ENCODE measurements at places on chromosomes 7 and 10.

GRCh38 chr10:3995302-3996210 is 210.5 kb upstream of the KLF6 start:
- no peak for DNase-seq

DNA sequence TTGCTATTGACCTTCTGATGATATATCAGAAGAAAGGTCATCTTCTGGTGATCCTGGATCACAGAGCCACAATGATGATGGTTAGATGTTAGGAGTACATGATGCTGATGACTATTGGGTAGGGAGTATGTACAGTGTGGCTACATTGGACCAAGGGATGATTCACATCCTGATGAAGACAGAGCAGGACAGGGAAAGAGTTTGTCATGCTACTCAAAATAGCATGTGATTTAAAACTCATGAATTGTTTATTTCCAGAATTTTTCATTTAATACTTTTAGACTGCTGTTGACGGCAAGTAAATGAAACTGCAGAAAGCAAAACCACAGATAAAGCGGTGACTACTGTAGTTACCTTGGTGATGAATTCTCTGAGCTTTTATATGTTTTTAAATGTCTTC is 397.3 kb downstream of the PPP1R3A start:
- no peak for DNase-seq

DNA sequence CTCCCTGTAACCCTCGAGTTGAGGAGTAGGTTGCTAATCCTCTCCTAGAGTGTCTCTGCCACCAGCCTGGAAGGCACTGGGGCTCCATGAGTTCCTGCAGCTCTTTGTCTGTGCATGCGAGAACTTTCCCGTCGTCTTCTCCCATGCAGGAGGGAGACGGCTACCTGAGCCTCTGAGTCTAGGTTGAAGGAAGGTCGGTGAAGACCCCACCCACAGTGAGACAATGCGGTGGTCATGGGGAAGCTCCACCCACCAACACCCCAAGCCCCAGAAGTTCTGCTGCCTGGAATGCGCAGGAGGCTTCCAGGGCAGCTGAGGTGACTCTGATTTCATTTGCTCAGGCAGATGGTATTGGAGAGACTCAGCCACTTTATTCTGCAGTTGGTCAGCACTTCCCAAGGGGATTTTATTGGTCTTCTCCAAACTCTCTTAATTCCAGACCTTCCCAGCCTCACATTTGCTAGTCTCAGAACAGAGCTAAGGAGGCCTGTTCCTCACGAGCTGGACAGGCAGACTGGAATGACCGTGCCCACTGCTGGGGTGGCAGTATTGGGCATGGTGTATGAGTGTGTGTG is 36.5 kb downstream of the PTPRE start:
- no peak for DNase-seq

- no peak for DNase-seq
These were observed 19.0 kb downstream of the GPER1 start for GRCh38 chr7:1106793-1107421.

- DNase-seq, result no peak
These were observed 130.3 kb downstream of the NRF1 start for GRCh38 chr7:129741743-129742213.

GRCh38 chr10:70295321-70295720 is 11.5 kb upstream of the NPFFR1 start:
- DNase-seq, result no peak

- no peak for DNase-seq
These were observed 129.0 kb downstream of the HIBADH start for GRCh38 chr7:27533652-27534081.

DNA sequence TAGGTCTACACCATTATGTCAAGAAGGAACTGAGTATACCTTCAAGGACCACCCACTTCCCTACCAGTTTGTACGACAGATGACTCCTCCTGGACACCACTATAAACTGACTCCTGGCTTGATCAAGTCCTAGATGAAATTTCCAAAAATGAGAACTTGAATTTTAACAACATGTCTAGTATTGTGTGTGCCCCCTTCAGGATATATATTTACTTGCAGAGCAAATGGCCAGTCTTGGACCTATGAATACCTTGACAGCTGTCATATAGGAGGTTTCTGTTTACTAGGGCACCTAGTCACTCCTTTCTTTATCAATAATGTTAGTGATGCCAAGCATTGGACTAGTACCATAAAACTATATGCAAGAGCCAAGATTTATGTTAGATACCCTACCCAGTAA is 94.1 kb upstream of the TMEM26 start:
- DNase-seq, result no peak

DNA sequence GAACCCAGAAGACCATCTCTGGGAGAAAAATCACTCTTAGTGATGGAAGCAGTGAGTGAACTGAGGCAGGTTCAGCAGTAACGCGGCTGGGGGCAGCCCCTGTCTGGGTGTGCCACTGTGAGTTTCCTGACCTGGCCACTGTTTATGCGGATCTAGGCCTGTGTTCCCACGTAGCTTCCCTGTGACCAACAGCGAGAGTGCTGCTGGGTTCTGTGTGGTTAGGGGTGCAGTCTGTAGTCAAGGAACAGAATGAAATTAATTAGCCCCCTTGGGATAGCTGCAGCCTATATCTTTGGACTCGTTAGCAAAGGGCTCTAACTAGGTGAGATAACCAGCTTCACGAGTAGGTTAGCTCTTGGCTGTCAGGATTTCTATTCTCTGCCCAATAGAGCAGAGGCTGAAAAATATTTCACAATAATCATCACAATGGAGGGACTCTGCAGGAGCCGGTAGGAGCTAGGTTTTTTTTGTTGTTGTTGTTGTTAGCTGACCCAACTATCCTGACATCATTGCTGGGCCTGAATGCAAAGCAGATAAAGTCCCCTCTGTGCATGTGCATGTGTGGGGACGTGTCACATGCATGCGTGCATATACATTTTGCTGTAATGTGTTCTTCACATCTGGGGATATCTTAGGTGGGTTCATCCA is 164.9 kb downstream of the TMEM178B start:
- no peak for DNase-seq

GRCh38 chr10:129878835-129879234 is 85.2 kb downstream of the EBF3 start:
- DNase-seq, result no peak

GRCh38 chr7:63106506-63107388 is 891.9 kb upstream of the ZNF722 start:
- DNase-seq, result no peak

GRCh38 chr10:3895045-3895631 is 110.1 kb upstream of the KLF6 start:
- no peak for DNase-seq

DNA sequence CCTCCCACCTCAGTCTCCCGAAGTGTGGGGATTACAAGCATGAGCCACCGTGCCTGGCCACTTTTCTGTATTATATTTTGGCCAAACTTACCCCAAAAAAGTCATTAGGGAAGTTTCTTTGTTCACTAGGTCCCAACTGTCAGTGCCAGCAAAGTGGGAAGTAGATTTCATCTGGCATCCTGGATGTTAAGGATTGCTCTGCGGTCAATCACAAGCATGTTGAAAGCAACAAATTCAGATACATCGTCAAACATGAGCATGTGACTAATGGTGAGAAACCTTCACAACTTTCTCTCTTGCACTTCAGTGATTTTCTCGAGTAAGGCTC is 14.3 kb upstream of the LRRC17 start:
- no peak for DNase-seq

DNA sequence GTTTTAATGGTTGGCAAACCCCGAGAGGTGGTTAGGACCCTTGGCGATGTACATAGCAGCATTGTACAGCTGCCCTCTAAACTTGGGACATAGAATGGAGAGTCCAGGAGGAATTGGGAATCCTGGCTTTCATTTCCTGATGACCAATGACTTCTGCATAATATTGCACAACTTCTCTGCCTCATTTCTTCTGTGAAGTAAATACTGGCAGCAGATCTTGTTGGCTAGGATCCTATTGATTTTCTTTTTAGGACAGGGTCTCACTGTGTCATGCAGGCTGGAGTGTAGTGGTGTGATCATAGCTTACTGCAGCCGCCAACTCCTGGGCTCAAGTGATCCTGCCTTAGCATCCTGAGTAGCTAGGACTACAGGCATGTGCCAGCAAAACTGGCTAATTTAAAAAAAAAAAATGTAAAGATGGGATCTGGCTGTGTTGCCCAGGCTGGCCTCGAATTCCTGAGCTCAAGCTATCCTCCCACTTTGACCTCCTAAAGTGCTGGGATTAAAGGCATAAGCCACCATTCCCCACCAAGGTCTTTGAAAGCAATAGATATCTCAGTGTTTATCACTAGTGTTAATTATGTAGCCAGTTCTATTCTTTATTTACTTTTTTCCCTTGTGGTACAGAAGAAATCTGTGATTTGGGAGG is 58.1 kb downstream of the PODXL start:
- DNase-seq, result no peak

DNA sequence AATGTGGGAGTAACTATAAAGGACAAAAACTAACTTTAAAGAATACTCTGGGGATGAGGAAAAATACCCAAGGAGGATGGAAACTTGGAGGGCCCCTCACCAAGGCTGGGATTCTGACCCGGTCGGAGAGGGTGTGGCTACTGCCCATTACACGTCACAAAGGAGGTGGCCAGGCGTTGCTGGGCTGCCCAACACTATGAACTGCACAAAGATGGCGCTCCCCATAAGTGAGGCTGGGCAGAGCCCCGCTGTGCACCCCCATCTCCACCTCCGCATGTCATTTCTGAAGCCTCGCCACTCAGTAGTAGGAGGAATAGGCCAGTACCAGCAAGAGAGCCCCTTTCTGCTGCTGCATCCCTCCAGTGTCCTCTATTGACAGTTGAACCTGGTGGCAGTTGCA is 290.1 kb upstream of the ZNF32 start:
- DNase-seq, result no peak

- DNase-seq, result no peak
These were observed 864.2 kb downstream of the REEP3 start for GRCh38 chr10:64385355-64385754.

DNA sequence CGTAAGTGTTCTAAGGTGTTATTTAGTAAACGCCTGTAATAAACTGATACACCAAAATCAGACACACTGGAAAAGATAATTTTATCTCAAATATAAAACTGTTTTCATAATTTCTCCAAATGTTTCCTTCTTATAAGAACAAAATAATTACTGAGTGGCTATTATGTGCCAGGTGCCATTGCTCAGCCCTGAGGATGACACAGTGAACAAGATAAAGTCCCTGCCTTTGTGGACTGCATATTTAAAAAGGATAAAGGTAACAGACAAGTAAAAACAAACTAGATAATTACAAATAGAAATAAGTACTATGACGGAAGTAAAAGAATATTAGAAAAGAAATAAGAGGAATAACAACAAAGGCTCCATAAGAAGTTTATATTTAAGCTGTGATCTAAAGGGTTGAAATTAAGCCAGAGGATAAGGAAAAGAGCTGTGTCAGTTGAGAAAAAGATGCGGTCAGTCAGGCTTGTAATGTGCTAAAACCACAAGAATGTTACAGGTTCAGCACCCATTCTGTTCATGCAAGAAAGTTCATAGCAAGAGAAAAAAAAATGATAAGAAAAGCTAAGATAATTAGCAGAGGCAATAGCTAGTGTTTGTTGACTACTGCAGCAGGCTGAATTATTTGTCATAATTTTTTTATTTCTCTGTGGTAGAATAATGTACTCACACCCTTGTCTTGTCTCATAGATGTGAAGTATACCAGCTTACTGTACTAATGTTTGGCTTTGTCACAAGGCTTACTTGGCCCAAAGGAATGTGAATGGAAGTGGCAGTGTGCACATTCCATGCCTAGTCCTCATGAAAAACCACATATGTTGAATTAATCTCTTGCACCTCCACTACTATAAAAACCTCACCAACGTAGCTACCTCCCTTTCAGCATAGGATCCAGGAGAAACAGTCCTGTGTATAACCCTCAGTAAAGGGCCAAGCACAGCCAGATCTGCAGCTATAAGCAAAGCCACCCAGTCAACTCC is 75.1 kb downstream of the CRPPA start:
- no peak for DNase-seq

DNA sequence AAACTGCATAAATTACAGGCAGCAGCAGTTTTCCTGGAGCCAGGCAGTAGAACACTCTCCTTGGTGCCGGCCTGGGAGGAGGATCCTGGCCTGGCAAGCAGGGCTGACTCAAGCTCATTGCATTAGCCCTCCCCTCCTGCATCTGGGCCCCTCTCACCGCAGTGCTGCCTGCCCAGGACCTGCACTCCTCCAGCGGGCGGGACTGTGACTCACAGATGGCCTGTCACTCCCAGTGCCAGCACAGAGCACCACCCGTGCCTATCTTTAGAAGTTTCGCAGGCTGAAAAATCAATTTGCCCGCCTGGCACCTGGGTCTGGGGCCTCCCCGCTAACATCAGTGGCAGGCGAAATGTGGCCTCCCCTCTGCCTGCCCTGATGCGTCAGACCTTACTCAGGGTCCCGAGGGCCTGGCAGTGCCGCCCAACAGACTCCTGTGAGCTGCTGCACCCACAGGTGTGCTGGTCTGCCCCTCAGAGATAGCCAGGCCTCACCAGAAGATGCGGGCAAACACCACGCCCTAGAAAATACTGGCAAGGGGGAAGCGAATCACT is 123.8 kb downstream of the KCNMA1 start:
- DNase-seq, result no peak

DNA sequence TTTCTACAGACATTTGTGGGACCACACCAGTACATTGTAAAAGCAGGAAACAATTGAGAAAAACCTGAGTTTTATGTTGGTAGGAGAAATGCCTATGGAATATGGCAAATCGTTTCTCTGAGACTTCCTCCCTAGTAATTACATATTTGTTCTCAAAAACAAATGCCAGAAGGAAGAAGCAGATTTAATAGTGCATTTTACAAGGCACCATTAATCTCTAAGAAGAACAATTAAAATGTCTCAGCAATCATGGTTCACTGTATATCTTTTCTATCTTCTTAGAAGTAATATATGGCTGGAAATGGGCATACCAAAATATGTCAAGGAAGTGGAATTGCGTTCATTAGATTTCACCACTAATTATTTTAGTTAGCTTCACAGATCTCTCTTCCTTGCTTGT is 13.3 kb downstream of the CAV1 start:
- DNase-seq, result no peak

GRCh38 chr10:87694011-87694794 is 34.5 kb downstream of the PAPSS2 start:
- DNase-seq, result no peak

DNA sequence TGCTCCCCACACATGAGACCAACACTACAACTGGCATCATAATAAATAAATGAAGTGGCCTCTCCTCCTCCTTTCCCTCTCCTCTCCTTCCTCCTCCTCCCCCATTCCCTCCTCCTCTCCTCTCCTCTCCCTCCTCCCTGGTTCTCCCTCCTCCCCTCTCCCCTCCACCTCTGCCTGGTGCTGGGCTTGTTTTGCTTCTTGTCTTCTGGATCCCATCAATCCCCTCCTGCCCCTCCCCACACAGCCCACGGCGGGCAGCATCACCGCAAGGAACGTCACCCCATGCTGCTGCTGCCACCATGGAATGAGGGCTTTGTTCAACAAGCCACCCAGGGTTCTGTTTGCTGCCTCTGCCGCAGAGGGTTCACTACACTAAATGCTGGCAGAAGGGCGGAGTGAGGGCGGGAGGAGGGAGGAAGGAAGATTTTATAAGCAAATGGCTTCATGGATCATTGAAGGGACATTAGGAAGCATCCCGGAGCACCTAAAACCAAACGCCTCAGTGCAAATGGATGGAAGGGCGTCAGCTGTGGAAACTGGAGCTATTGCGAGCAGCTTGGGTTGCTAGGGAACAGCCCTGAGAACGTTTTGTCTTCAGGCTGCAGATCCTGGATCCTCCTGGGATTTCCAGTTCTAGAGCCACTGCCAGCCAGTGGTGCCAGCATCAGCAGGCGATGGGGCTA is 379.7 kb upstream of the ZMIZ1 start:
- no peak for DNase-seq

Measured in naive thymus-derived CD8-positive, alpha-beta T cell (primary cell).